Ovary (tissue), 10 donors: ENCODE measurements at places on chromosomes 6 and 20. TPM values are rescaled to one million over a fixed set of nuclear protein-coding genes. Genes with fewer than 3 reads are reported as not detected.

The FAM83C gene
- not detected for polyA plus RNA-seq

The MYT1 gene
- polyA plus RNA-seq: not detected

The NRN1 gene
- 31.9 TPM for polyA plus RNA-seq

The C6orf62 gene
- 87.3 TPM for polyA plus RNA-seq

The MATN4 gene
- not detected for polyA plus RNA-seq

The BPI gene
- 2.9 TPM for polyA plus RNA-seq

The TCF21 gene
- polyA plus RNA-seq: 50.9 TPM

The NKX2-2 gene
- polyA plus RNA-seq: not detected

The EPPIN gene
- 0.21 TPM for polyA plus RNA-seq

The FLRT3 gene
- polyA plus RNA-seq: 9.0 TPM

The PI3 gene
- polyA plus RNA-seq: not detected

The HRH3 gene
- polyA plus RNA-seq: not detected

The NKX2-4 gene
- not detected for polyA plus RNA-seq

The ORC3 gene
- 24.6 TPM for polyA plus RNA-seq

The SMLR1 gene
- polyA plus RNA-seq: 0.19 TPM

The PDE10A gene
- polyA plus RNA-seq: 5.9 TPM

The PTCHD4 gene
- polyA plus RNA-seq: 0.55 TPM

The KIF25 gene
- polyA plus RNA-seq: 0.96 TPM

The FAM210B gene
- 148 TPM for polyA plus RNA-seq

The SLX4IP gene
- polyA plus RNA-seq: 0.98 TPM

The PNPLA1 gene
- polyA plus RNA-seq: 0.07 TPM

The VGLL2 gene
- not detected for polyA plus RNA-seq

The PAK5 gene
- 0.47 TPM for polyA plus RNA-seq

The C2 gene
- polyA plus RNA-seq: 32.6 TPM

The CLVS2 gene
- polyA plus RNA-seq: 0.08 TPM

The PKHD1 gene
- polyA plus RNA-seq: not detected

The TNXB gene
- polyA plus RNA-seq: 114 TPM

The LPA gene
- polyA plus RNA-seq: 0.01 TPM

The CLDN20 gene
- polyA plus RNA-seq: not detected

The C4A gene
- 114 TPM for polyA plus RNA-seq

The REPS1 gene
- polyA plus RNA-seq: 20.4 TPM

The C6orf58 gene
- not detected for polyA plus RNA-seq

The ISM1 gene
- polyA plus RNA-seq: 0.17 TPM

The PDYN gene
- not detected for polyA plus RNA-seq

The ADGRF5 gene
- 41.2 TPM for polyA plus RNA-seq

The CENPW gene
- 2.2 TPM for polyA plus RNA-seq

The ZFP57 gene
- polyA plus RNA-seq: 0.13 TPM
